ENCODE measurements at places on chromosomes 1 and 21.

DNA sequence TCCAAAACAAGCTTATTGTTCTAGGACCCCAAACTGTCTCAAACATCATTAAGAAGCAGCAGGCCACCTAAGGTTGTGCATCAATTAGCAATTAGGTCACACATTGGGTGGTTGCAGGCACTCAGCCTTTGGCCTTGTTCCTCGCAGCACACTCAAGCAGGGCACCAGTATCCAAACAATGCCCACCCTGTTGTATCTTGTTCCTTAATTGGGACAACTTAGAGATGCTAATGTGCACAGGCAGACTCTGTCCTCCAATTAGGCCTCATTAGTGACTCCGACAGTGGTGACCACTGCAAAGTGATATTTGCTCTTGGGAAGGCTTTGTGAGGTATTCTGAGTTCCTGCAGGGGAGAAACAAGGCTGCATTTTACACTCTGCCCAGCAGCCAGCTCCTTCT is 515.1 kb upstream of the PTBP2 start:
- DNase-seq, result no peak

- DNase-seq, result no peak
Measured at GRCh38 chr1:31072304-31072746, 6.8 kb upstream of the PUM1 start.

DNA sequence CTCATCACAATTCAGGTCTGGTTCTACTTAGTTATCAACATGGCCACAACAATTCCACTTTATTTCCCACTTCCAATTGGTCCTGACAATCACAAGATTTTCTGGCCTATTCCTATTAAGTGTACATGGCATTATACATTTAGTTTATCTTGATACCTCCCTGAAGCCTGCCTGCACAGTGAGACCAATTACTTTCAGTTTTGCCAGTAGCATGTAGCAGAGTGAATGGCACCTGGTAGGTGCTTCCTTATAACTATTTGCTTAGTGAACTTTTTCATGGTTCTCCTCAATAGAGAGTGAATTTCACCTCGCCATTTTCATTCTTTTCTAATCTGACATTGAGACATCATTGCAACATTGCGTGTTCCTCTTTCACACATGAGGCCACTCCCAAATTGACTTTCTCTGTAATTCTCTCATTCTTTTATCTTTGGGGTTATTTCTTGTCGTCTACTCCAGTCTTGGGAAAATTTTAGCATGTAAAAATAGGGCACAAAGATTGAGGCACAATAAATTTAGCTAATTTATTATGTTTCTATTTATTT is 124.3 kb downstream of the DISC1 start:
- DNase-seq, result no peak

- DNase-seq, result no peak
Measured at GRCh38 chr1:74858136-74858535, 125.2 kb downstream of the TYW3 start.

DNA sequence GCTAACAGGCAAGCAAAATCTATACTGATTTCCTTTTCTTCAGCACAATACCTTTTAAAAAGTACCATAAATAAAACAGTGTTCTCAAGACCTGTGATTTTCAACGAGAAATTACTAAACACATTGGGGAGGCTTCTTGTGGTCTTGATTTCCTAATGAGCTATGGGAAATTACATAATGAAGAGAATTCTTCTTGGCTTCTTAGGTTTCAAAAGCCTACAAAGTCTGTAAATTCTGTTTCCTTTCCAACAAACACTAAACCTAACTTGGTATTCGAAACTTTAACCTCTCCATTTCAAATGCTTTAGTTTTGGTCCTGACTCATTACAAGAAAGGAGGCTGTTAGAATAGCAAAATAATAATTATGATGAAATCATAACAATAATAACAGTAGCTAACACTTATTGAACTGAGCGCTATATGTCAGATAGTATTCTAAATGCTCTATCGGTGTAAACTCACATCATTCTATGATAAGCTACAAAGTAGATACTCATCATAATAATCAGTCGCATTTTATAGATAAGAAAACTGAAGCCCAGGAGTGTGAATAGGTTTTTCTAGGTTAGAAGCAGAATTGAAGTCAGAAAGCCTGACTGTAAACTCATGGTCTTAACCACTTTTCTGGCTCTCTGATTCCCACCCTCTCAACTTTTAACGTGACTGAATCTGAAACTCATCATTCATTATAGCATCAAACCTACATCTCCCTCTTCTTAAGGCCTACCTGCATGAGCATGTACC is 486.7 kb downstream of the SMYD3 start:
- DNase-seq, result no peak

DNA sequence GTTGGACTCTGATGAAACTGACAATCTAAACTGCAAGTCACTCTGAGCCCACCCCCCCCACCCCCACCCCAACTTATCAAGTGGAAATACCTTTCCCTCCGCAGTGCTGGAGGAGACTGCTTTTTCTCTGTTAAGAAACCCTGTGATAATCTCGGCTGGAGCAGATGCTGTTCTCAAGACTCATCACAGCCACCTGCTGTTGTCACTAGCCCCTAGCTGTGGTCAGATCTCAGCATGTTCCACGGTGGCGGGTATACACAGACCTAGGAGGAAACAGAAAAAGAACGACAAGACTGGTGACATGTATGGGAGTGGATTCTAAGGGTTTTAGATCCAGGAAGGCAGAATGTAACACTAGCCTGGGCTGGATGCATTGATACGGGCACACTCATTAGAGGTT is 2.3 kb downstream of the ACTL8 start:
- DNase-seq, result no peak

DNA sequence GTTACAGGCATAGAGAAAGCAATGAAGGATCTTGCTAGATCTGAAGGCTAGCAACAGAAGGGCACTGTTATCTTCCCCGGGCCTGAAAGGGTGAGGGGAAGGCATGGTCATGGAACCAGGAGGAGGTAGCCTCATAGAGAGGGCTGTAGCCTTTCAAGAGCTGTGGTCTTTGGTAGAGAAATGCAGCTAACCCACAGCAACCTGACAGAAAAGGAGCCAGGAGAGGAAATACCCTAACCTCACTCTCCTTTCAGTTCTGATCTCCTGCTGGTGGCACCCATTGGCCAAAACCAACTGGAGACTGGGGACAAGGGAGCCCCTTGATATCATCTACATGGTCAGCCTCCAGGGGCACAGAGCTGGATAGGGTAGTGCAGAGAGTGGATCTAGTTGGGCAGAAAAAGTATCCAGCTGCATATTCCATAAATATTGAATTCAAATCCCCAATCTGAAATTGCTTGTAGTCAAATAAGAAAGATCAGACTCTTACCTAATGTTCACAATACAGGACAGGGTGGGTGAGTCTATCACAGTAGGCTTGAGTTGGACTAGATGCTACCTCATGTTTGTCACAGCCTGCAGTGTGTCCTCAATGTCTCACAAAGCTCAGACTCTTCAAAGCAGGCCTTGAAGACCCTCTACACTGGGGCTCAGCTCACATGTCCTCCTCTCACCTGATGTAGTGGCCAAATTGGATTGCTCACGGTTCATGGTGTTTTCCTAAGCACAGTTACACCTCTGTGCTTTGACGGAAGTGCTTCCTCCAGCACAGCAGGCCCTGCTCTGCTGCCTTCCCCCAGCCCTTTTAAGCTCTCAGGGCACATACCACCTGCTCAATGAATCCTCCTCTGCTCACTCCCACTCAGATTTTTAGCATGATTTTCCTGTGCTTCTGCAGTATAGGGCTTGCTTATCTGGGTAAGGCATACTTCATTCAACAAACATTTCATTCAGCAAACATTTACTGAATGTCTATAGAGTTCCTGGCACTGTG is 74.1 kb upstream of the JUN start:
- peak; percentile 58 for DNase-seq

- no peak for DNase-seq
Measured at GRCh38 chr1:230797942-230798365, 50.8 kb downstream of the CAPN9 start.

DNA sequence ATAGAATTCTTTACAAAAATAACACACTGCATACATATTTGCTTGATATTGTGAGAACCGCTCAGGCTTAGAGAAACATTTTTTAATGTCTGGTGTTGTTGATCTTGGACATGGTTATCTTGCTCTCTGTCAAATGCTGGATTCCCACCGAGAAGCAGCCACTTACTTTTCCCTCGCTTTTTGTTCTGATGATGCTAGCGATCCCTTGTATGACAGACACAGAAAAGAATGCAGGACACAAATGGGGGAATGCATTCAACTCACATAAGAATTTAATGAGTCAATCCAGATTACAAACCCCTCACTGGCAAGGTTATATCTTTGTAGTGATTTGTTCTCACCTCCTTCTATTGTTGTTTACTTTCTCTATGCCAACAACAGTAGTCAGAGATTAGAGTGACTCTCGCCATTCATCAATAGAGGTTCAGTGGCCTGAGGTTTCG is 76.8 kb upstream of the AKT3 start:
- no peak for DNase-seq

- DNase-seq, result no peak
Measured at GRCh38 chr1:235533476-235534168, 29.4 kb upstream of the B3GALNT2 start.
